NCI-H2081 (cell line): ENCODE measurements at places on chromosomes 7 and 10.

- no peak for DNase-seq
Observed at GRCh38 chr7:94228678-94229077, 166.0 kb upstream of the COL1A2 start.

DNA sequence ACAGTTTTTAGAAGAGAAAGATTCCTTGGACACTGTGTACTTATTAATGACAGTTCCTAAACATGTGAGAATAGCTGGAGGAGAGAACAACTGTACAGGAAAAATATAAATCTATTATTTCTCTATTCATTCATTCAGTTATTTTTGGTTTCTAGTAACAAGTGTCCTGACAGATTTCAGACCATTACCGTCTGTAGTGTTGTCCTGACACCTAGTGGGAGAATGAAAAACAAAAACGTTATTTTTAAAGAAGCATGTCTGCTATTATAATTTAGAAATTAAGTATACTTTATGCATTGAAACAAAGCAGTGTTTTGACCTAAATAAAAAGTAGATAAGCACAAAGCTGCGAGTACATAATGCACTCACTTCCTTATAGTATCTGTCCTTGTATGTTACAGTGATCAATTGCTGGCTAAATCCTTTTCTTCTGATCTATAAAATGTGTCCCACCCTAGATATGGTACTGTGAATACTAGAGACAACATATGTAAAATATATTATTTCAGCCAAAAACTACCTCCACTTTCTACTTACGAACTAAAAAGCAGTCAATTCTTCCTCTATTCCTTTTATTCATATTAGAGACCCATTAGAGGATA is 575.6 kb downstream of the ARL4A start:
- peak; percentile 54 for DNase-seq

GRCh38 chr7:157426463-157427301 is 89.9 kb downstream of the DNAJB6 start:
- no peak for DNase-seq

DNA sequence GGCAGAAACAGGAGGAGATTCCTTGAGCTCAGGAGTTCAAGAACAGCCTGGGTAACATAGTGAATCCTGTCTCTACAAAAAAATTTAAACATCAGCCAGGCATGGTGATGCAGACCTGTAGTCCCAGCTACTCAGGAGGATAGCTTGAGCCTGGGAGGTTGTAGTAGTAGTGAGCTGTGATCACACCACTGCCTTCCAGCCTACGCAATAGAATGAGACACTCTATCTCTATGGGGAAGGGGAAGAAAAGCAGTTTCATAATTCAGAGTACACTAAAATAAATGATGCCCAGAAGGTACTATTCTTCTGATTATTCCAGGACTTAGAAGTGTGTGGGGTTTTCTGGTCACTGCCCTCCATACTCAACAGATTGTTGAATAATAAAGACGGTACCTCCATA is 177.3 kb downstream of the KMT2E start:
- no peak for DNase-seq

DNA sequence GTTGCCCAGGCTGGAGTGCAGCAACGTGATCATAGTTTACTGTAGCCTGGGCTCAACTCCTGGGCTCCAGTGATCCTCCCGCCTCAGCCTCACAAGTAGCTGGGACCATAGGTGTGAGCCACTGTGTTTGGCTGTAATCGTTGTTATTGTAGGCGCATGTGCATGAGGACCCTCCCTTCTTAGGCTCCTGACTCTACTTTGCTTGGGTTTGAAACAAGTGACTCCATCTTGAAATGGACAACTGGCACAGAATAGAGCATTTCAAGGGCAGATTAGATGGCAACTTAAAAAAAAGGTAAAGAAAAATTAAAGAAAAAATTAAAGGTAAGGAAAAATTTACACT is 15.4 kb upstream of the GIMAP8 start:
- DNase-seq, result no peak

GRCh38 chr10:93654201-93654600 is 41.9 kb downstream of the PDE6C start:
- DNase-seq, result no peak

DNA sequence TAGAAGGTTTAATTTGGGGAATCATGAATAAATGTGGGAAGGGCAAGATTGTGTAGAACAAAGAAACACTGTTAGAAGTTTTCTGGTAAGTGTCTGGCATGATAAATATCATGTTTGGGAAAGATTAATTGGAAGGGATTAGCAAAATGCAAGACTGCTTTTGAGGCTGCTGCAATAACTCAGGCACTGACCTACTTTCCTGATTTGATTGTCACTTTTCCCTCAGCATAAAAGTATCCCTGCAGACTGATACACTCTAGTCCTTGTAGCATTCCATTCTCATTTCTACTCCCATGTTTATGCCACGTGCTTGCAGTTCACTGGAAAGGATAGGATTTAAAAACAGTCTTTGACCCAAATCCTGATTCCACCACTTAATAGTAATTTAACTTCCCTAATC is 303.3 kb upstream of the SEMA3A start:
- no peak for DNase-seq

DNA sequence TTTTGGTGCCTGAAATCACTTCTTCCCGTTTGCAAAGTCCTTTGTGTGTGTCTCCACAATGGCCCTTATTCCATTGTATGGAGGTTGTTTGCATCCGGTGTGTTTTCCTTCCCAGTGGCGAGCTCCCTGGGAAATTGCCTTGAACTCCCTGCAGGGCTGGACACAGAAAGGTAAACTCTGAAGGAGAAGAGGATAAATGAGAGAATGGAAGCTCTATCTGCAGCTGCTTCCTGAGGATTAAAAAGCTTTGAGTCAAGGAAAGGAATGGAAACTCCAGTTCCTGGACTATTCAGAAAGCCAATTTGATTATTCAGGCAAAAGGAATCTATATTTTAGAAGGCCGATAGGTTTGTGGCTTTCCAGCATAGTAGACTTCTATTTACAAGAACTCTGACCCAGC is 4.4 kb upstream of the GRK5 start:
- no peak for DNase-seq

GRCh38 chr7:106807474-106807873 is 57.6 kb upstream of the PIK3CG start:
- DNase-seq, result no peak

- DNase-seq, result peak; percentile 93
Observed at GRCh38 chr10:104268713-104269645, at the start of gene GSTO2. Gene GSTO2, plus strand, starts transcription at chr10:104269184. Its CDS starts 5,732 bp downstream, at chr10:104274916.

GRCh38 chr7:31564661-31565060 is 50.8 kb downstream of the ITPRID1 start:
- no peak for DNase-seq

DNA sequence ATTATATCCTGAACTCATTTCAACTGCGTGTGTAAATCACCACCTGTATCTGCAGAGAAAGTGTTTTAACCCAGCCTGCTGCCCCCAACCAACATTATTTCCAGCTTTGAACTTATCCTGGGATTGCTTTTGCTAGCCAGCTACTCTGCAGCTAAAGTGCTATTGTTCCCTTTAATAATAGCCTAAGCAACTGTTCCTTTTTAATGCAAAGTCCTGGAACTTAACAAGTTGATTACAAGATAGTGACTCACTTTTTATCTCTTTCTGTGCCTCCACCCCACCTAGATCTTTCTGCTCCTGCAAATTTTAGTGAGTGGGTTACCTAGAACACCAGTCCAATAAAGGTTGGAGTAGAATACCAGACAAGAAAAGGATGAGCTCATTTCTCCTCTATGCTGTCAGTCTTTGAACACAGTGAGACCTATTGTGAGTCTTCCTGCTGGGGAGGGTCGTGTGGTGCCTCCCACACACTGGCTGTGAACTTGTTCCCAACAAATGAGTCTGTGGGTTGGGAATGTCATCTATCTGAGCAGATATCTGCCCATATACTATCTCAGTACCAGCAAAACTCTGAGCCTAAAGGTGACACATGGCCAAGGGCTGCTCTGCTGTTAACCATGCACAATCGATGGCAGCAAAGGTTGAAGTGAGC is 137.7 kb downstream of the FAM204A start:
- DNase-seq, result no peak
